ENCODE measurements at places on chromosomes 1 and 21.

- DNase-seq: no peak
These were observed 171.2 kb downstream of the TTLL7 start for GRCh38 chr1:83827741-83828140.

GRCh38 chr1:178220094-178220493 is 126.2 kb downstream of the RASAL2 start:
- DNase-seq: no peak

GRCh38 chr1:112255080-112255479 is 140.9 kb upstream of the CTTNBP2NL start:
- DNase-seq: no peak

- no peak for DNase-seq
These were observed 112.5 kb downstream of the RERE start for GRCh38 chr1:8704866-8705506.

DNA sequence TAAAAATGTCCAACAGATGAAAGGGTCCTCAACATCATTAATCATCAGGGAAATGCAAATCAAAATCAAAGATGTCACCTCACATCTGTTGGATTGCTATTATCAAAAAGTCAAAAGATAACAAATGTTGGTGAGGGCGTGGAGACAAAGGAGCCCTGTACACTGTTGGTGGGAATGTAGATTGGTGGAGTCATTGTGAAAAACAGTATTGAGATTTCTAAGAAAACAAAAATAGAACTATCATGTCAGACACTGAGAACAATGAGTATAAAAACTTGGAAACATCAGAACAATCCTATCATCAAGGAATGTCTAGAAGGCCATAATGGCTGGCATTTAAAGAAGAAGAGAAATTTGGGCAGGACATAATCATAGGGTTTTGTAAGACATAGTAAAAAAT is 209.2 kb upstream of the PTGFR start:
- DNase-seq: no peak

DNA sequence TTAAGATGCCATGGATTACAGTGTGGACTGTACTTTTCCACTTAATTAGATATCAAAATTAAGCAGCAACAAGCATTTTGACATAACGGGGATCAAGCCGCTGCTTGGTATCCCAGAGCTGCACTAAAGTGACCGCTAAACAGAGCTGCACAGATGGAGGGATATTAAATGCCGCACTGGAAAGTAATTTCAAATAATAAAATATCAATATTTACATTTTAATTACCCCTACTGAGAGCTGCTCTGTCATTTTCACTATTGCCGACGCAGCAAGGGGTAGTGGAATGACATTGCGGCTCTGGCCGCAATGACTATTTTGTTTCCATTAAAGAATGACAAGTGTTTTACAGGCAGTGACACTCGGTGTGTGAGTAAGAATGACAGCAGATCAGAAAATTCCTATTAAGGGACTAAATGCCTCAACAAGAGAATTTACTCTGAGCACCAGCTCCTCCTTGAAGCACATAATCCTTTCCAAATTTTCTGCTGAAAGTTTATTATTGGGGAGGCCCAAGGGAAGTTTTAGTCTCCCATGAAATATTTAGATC is 109.1 kb upstream of the USH2A start:
- no peak for DNase-seq

- DNase-seq: no peak
These were observed 93.7 kb downstream of the HHIPL2 start for GRCh38 chr1:222454186-222454585.

DNA sequence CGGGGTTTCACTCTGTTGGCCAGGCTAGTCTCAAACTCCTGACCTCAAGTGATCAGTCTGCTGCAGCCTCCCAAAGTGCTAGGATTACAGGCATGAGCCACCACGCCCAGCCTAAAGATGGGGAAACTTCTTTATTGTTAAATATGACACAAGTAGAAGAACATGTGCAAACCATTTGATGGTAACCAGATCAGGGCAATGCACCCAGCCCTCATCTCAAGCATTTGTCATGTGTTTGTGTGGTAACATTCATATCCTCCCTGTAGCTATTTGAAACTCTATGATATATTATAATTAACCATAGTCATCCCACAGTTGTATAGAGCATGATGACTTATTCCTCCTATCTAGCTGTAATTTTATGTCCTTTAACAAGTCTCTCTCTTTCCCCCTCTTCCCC is 119.5 kb upstream of the TMPRSS2 start:
- DNase-seq: no peak

GRCh38 chr1:68321084-68321685 is 88.9 kb upstream of the WLS start:
- DNase-seq: peak; percentile 35

DNA sequence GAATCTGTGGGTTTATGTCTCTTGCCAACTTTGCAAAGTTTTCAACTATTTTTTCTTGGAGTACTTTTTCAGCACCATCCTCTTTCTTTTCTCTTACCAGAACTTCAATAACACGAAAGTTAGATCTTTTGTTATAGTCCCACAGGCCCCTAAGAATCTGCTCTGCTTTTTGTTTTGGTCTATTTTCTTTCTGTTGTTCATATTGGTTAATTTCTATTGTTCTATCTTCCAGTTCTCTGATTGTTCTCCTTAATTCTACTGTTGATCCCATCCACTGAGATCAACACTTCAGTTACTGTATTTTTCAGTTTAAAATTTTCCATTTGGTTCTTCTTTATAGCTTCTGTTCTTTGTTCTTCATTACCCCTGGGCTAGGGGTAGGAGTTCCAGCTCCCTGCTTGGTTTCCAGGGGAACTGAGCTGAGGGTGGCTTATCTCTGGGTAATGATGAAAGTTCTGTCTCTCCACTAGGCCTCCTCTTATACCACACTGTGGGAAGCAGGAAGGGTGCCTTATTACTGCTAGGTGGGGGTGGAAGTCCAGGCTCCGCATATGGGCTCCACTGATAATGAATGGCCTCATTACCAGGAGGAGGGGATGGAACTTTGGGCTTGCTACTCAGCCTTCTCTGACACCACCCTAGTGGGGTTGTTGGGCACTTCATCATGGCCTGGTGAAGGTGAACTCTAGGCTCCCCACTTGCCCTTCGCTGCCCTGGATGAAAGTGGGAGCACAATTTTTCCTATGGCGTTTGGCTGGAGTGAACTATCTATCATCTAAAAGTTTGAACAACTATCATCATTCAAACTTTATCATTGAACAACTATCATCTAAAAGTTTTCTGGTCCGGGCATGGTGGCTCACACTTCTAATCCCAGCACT is 39.3 kb downstream of the NAV1 start:
- DNase-seq: no peak

- DNase-seq: no peak
These were observed 29.8 kb upstream of the VTCN1 start for GRCh38 chr1:117240547-117240946.

GRCh38 chr1:235105051-235106043 is 23.3 kb downstream of the TOMM20 start:
- DNase-seq: no peak

DNA sequence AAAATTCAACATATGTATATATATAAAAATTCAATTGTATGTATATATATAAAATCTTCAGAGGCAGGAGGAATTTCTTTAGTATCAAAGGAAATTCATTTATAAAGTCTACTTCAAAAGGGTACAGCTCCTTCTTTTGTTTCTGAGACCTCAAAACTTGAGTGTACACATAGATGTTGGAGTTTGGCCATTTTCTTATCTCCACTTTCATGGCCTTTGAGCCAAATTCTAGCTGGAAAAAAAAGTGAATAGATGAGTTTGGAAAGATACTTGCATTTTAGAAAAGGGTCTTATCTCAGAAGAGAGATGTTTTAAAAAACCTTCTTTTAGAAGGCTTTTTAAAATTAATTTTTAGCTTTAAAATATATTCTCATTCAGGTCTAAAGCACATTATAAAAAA is 103.2 kb downstream of the ATF6 start:
- no peak for DNase-seq

- peak; percentile 88 for DNase-seq
These were observed 29.0 kb downstream of the TRIM62 start for GRCh38 chr1:33152685-33153432.

- no peak for DNase-seq
These were observed 48.9 kb downstream of the PSMG1 start for GRCh38 chr21:39134288-39134810.

DNA sequence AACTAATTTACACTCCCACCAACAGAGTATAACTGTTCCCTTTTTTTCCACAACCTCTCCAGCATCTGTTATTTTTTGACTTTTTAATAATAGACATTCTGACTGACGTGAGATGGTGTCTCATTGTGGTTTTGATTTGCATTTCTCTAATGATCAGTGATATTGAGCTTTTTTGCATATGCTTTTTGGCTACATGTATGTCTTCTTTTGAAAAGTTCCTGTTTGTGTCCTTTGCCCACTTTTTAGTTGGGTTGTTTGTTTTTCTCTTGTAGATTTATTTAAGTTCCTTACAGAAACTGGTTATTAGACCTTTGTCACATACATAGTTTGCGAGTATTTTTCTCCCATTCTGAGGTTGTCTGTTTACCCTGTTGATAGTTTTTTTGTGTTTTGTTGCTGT is 375.2 kb downstream of the MATN1 start:
- no peak for DNase-seq

DNA sequence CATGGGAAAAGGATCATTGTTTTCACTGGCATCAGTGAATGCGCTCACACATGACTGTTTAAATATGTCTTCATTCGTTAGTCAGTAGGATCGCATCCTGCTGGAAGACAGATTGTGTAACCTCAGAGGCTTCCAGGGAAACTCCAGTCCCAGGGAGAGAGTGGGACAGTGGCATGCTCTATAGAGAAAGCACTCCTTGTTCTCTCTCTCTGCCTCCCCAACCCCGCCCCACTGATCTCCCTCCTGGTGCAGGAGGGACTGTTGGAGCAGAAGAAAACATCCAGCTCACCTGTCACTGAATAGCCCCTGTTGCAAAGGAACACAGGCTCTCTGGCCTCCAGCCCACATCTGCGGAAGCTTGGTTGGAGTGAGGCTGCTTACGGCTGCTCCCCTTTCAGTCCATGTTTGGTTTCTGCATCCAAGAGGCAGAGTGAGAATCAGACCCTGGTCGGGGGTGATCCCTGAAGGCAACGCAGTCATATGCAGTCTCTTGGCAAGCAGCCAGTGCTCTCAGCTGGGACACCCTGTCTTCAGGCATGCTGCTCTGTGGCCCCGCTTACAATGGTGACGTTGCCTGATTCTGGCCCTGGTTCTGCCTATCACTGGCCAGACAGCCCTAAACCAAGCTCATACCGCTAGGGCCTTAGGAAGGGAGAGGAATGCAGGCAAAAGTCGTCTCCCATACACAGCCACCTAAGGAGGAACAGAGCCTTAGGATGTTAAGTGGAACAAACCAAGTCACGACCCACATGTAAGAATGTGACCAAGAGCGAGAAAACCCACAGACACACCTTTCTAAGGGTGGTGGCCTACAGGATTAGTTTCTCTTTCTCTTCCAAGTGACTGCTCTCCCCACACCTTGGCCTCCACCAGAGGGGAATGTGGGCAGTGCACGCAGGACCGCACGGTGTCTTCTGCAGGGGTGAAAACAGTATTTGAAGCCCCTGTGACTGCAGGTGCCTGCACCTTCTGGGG is 39.7 kb downstream of the BACE2 start:
- DNase-seq: peak; percentile 33

- DNase-seq: peak; percentile 86
These were observed 63.7 kb downstream of the MACF1 start for GRCh38 chr1:39268112-39268581.

DNA sequence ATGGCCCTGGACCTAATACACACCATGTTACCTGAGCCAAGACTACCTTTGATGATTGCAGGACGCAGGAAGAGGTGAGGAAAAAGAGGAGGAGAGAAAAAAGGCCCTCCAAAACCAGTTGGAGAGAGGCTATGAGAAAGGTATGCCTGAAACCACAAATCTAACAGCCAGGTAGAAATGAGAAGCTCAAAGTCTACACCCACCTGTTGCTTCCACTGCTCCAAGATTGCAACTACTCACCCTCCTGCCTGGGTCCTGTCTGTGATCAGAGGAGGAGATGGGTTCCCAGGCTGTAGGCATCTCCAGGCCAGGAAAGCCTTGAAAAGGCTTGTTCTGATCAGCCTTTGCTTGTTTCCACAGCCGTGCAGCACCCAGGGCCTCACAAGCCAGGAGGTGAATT is 307.8 kb upstream of the USP24 start:
- DNase-seq: no peak

- no peak for DNase-seq
These were observed 59.7 kb downstream of the KANK4 start for GRCh38 chr1:62259551-62259950.

- DNase-seq: no peak
These were observed 25.8 kb upstream of the LHX4 start for GRCh38 chr1:180204231-180204630.

GRCh38 chr1:183218027-183218618 is 32.1 kb downstream of the LAMC2 start:
- DNase-seq: no peak

DNA sequence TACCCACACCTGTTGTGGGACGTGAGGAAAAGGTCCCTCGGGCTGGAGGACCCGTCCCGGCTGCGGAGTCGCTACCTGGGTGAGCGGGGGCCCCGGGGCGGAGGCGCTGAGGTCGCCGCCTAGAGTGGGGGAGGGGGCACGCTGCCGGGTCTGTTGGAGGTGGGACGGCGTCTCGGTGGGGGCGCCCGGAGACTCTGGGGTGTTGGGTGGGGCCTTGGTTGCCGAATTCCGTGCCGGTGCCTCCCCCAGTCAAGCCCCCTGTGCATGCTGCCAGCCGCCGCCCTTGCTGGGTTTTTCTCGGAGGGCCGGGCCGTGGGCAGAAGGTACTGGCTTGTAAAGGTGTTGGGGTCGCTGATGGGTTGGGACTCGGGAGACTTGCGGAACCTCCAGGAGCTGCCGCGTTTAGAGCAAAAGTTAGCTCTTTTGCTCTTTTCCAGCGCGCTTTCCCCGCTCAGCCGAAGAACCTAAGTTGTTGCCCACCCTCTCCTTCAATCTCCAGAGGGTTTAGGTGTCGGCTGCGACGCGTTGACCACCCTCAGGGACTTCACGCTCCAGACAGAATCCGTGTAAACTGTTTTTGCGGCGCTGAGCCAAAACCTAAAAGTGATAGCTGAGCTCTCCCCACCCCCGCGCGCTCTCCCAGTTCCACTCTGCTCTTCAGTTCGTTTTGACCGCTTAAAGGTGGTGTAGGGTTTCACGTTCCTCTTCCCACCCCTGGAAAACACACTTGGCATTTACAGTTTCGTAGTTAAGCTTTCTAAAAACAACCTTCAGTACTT is at the start of gene MPC2:
TSS of gene MPC2 (minus strand) at position 143 of the 779 bp plus-strand sequence. CDS start 1,231 bp downstream, outside the sequence.
- DNase-seq: peak; percentile 56

GRCh38 chr1:236064674-236065508 is at the start of gene NID1:
TSS of gene NID1 (minus strand) at chr1:236065090. CDS start at chr1:236065079, 11 bp downstream.
- DNase-seq: no peak

GRCh38 chr1:162916821-162917613 is 56.0 kb upstream of the CCDC190 start:
- DNase-seq: no peak

GRCh38 chr1:232952514-232953499 is 2.4 kb downstream of the NTPCR start:
- peak; percentile 40 for DNase-seq

DNA sequence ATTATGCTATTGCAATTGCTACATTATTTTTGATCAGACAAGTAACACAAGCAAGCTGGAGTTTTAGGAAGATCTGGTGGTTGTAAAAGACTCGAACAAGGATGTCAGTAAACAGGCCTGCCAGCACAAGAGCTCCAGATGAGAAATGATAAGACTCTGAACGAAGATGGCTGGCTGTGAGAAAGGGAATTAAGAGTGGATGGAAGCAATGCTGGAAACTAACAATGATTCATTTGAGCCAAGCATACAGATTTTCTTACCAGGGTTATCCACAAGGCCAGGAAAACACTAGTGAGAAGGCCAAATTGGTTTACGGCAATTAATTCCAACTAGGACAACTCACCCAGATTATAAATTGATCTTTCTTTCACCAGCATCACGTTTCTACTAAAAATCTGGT is 54.2 kb downstream of the NRIP1 start:
- no peak for DNase-seq
